ENCODE measurements at places on chromosomes 12 and 14. TPM values are rescaled to one million over a fixed set of nuclear protein-coding genes. Genes with fewer than 3 reads are reported as not detected.

- no peak overlapping the region for H3K27ac ChIP-seq
- H3K4me1 ChIP-seq: no peaks in the 10 kb centered on the region
- no peak for DNase-seq
- H3K36me3 ChIP-seq: no peaks in the 10 kb centered on the region
Measured at GRCh38 chr14:57846596-57846995, 19.3 kb downstream of the SLC35F4 start.

Gene NRXN3
- total RNA-seq: 4.4 TPM

DNA sequence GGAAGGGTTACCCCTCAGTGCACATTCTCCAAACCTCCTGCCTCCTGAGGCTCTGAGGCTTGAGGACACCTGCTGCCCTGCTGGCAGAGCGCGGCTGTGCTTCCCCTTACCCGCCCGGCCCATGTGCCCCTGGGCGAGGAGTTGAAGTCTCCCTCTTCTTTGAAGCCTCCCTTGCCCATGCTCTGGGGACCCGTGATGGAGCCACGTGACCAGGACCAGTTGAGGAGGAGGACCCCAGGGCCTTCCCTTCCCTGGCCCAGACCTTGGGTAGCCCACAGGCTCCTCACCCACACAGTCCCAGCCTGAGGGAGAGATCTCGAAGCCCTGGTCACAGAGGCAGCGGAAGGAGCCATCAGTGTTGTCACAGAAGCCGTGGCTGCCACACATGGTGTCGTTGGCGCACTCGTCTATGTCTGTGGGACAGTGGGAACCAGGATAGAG is 12.9 kb downstream of the ISCA2 start:
- H3K27me3 ChIP-seq: no peaks in the 10 kb centered on the region
- DNase-seq: no peak
- no peak overlapping the region for H3K4me3 ChIP-seq
- H3K36me3 ChIP-seq: no peaks in the 10 kb centered on the region
- no peak overlapping the region for H3K27ac ChIP-seq

DNA sequence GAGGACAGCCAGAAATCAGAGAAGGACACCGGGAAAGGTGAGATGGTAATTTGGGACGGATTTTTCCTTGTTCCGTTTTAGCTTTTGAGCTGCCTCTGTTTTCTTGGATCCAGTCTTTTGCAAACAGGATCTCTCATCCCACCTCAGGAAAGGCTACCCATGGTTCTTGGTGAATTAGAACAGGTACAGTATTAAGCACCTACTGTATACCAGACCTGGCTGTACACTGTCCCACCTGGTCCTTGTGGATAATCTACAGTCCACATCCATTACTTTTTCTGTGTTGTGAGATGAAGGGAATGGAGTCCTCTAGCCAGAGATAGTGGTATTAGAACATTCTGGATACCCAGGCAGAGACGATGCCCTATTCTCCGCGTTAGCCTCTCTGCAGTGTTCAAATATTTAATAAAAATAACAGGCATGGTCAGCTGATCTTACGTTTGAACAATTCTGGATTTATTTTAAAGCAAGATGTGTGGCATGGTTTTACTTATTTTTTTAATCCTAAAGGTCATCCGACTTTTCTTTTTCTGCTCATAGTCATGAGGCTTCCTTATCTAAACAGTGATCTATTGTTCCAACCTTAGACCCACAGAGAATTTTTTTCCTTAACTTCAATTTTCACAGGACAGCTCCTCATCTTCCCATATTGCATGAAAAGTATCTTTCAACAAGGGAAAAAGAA is 18.8 kb downstream of the PLXNC1 start:
- H3K27me3 ChIP-seq: no peaks in the 10 kb centered on the region
- no peak for DNase-seq
- H3K4me3 ChIP-seq: no peak overlapping the region
- H3K27ac ChIP-seq: no peak overlapping the region

DNA sequence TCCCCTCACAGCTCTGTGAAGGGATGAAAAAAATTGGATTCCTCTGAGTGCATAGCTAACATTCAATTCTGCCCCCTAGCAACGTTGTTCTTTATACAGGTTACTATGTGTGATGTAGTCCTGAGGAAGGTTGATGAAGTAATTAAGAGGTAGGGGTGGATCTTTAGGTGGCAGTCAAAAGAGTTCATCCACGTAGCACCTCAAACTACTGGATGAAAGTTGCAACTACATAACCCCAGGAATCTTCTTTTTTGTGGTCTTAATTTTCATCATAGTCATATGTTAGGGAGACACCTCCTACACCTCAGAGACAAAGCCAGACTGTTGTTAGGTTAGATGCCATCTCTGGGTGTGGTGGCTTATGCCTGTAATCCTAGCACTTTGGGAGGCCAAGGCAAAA is 10.2 kb upstream of the NFE2 start:
- H3K4me1 ChIP-seq: no peaks in the 10 kb centered on the region
- DNase-seq: no peak
- no peaks in the 10 kb centered on the region for H3K36me3 ChIP-seq
- no peaks in the 10 kb centered on the region for H3K27me3 ChIP-seq
- H3K4me3 ChIP-seq: no peak overlapping the region

Gene C14orf39
- total RNA-seq: not detected

Gene WNT1
- not detected for total RNA-seq

Gene TRHDE
- total RNA-seq: 31.2 TPM

Gene SERPINA10
- total RNA-seq: not detected

DNA sequence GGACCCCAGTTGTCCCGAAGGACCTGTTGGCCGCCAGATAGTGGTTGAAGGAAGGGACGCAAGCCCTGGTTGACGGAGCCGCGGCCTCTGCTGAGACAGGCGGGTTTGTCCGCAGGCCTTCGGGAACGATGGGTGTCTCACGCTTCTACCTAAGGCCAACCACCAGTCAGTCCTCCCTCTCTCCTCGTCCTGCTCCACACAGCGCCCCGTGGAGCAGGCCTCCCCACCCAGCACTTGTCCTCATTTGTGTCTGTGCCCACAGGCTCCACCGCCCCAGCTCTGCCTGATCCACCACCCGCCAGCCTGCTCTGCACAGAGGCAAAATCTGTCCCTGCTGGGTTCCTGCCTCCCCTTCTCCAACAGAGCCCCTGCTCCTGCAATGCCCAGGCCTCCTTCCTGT is 41.0 kb downstream of the RIMBP2 start:
- H3K4me1 ChIP-seq: no peaks in the 10 kb centered on the region
- DNase-seq: no peak
- no peak overlapping the region for H3K4me3 ChIP-seq
- H3K36me3 ChIP-seq: no peaks in the 10 kb centered on the region
- no peaks in the 10 kb centered on the region for H3K27me3 ChIP-seq

Gene RIC8B
- total RNA-seq: 49.7 TPM

DNA sequence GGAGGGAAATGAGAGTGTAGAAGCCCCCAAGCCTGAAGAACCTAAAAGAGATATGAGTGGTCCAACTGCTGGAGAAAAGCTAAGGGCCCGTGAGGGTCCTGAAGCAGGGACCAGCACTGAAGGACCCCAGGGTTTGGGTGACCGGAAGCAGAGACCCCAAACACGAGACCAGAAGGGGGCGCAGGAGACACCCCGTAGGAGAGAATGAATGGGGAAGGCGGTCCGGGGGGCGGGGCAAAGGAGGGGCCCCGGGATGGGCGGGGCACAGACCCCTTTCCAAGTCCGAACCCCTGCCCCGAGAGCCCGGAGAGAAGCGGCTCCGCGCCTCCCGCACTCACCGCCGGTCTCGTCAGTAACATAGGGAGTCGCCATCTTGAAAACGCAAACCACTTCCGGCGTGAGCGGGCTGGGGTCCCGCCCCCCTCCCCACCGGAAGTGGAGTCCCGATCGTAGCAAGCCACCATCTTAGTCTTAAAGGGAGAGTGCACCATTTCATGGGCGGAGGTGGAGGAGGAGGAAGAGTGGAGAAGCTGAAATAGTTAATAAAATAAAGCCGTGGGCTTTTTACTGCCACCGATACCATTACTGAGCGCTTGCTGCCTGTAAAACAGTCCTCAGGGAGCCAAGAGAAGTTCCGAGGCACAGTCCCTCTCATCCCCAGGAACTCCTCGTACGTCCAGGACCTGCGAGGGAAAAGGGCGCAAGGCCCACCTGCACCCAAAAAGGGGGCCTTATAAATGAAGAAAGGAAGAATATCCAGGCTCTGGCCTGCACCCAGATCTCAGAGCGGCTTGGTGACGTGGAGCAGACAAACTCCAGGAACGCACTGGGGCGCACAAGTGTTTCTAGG is 731 bp downstream of the PYM1 start:
- no peaks in the 10 kb centered on the region for H3K27me3 ChIP-seq
- DNase-seq: peak; percentile 92
- H3K27ac ChIP-seq: peak overlapping the region; percentile 91
- H3K4me3 ChIP-seq: peak overlapping the region; percentile 80

Gene RND1
- not detected for total RNA-seq

GRCh38 chr12:9851927-9852326 is 17.2 kb downstream of the CLEC2B start:
- H3K4me3 ChIP-seq: no peak overlapping the region
- no peak overlapping the region for H3K27ac ChIP-seq
- no peak for DNase-seq
- no peaks in the 10 kb centered on the region for H3K27me3 ChIP-seq

All from uterus (tissue), 4 donors.